ENCODE measurements at places on chromosomes 2 and 18.

DNA sequence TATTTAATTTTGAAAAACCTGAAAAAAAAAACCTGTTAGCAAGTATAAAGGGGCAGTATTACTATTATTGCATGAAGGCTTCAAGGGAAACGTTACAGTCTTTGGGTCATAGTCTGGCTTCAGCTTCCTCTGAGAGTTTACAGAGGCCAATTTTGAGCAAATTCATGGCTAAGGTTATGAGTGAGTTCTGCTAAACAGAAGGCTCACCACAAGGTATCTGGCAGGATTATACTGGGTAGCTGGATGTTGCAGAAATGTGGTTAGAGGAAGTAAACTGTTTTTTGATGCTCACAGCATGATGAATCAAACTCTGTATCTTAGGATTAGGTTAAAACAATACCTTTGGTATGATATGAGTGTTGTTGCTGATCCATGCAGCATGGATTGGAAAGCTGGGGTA is 9.3 kb downstream of the MRPL19 start:
- no peak for DNase-seq

DNA sequence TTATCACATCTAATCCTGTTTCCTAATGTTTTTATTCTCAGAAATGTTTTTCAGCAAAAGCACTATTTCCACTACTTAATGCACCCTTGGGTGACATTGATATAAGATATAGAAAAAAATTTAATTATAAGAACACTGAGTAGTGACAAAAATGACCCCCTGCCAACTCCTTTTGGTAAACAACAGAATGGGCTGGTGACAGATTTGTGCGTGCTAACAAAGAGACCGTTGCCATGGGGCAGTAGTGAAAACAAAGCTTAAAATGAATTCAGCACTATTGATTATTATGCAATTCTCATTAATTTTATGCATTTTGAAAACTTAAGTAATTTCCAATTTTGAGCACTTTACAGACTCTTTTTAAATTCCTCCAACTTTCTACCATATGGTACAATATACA is 33.1 kb downstream of the RDH14 start:
- DNase-seq: no peak

- DNase-seq: no peak
Measured at GRCh38 chr2:229474125-229474524, 203.0 kb upstream of the PID1 start.

DNA sequence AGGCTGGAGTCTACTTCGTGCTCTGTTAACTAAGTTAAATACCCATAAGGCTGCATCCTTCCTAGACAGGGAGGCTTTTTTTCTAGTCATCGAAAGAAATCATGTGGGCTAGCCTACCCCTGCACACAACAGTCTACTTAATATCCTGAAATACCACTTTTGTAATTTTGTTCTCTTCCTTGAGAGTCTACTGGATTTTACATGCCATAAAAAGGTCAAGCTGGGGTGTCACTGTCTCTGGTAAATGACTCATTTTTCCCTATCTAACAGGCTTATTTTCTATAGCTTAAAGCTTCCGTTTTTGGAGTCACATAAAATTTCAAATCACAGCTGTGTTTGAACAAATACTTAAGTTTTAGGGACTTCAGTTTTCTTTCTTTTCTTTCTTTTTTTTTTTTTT is 10.7 kb upstream of the STAM2 start:
- DNase-seq: no peak

DNA sequence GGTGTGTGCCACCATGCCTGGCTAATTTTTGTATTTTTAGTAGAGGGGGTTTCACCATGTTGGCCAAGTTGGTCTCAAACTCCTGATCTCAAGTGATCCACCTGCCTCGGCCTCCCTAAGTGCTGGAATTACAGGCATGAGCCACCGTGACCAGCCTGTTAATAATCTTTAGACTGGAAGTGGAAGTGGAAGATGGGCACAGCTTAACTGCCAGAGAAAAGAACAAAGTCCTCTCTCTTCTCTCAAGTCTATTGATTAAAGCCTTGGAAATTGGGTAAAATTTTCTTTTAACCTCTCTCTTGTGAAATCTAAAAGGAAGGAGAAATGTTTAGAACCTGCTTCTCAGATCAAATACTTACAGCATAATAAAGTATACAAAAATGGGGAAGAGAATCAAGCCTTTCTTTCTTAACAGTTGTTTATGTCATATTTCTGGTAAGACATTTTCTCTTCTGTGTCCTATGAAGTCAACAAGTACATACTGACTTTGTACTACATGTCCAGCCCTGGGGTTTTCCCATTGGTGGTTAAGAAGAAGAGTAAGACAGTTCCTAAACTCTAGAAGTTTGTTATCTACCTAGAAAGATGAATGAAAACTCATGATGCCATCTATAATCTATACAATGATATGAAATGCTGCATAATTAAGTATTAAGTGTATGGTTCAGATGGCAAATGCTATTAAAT is 4.6 kb downstream of the TMEM169 start:
- no peak for DNase-seq

DNA sequence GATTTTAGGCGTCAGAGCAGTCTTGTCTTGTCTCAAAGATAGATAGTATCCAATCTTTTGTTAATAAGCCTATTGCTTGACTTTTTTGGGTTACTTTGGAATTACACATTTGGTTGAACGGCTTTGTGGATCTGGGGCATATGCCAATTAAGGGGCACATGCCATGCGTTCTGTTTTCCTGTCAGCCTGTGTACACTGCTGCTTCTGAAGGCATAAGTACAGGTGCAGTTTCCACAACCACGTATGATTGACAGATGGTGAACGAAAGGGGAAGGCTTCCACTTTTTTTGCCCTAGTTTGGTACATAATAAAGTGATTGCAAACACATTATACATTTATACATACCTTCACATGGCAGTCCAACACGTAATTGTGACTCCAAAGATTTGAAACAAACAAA is 102.3 kb downstream of the RAPH1 start:
- no peak for DNase-seq

GRCh38 chr18:32460171-32460731 is 10.4 kb downstream of the GAREM1 start:
- DNase-seq: no peak

DNA sequence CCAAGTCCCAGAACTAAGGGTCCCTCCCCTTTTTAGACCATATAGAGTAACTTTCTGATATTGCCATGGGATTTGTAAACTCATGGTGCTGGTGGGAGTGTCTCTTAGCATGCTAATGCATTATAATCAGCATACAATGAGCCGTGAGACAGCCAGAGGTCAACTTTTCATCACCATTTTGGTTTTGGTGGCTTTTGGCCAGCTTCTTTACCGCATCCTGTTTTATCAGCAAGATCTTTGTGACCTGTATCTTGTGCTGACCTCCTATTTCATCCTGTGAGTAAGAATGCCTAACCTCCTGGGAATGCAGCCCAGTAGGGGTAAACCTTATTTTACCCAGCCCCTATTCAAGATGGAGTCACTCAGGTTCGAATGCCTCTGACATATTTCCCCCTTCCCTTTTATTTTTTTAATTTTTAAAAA is 148.2 kb downstream of the PHLPP1 start:
- DNase-seq: no peak

- DNase-seq: no peak
Measured at GRCh38 chr2:108925735-108926134, 63.3 kb downstream of the EDAR start.

DNA sequence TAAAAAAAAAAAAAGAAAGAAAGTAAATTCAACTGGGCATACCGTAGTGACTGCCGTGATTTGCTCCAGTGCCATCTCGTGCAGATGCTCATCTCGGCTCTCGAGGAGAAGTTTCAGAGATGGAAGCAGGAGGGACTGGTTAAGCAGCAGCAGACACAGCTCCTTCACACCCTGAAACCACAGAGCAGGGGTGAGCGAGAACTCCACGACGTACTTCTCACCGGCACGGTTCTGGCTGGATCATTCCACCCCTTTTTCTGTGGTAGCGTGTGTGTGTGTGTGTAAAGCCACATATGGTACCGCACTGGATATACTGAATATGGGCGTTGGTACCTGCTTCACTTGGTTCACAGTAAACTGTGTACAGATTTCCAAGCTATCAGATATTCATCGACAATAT is 382.2 kb downstream of the NBAS start:
- DNase-seq: no peak

DNA sequence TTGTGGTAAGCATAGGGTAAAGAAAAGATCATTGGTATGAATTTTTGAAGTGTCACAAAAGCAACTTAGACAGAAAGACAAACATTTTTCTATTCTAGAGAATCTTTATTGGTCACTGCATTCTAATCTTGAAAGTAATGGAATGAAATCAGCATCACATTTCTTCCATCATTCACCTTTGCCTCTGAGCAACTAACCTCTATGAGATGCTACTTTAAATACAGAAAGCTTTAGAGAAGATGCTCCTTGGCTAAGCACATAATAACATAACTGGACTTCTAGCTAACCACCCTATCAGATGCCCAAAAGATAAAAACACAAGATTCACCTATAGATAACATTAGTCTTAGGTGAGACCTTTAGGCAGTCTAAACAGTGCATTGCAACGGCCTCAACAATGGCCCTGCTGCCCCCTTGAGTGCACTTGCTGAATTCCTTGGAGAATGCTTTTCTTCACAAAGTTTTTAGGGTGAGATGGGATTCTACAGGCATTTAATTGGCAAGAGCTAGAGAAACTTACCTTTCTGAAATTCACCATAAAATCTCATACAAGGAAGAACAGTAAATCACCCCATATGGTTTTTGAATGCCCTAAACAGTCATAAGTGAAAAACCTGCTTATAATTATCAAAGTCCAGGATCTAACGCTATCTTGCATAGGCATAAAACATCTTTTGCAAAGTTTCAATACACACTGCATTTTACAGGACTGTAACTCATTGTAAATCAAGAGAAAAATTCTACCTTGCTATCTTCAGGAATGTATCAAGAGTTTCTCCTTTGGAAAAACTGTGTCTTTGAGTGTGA is 791.3 kb upstream of the CHAC2 start:
- peak; percentile 57 for DNase-seq

DNA sequence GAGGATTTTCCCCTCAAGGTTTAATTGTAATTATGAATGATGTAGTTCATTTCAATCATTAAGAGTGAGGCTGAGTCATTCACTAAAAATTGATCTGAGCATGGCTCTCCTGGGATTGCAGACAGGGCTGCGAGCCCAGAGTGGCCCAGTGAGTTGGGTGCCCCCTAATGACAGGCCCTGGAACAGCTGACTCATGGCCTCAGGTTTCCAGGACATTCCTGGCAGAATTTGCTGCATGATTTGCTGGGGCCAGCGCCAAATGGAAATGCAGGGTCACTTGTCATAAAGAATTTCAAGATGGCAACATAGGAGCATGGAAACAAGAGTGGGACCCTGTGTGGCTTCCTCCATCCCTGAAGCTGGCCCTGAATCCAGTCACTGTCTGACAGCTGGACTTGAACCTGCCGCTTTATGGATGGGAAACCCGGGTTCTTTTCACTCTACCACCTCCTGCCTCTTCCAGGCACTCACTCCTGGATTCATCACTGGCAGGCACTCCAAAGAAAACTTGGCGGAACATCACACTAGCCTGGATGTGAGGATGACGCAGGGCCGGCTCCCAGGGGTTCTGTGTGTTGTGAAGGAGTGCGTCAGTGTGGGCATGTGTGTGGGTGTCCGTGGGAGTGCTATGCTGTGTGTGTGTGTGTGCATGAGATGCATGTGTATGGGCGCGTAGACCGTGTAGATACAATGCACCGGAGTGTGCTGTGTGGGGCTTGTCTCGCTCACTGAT is 15.2 kb downstream of the OTOF start:
- DNase-seq: peak; percentile 63

DNA sequence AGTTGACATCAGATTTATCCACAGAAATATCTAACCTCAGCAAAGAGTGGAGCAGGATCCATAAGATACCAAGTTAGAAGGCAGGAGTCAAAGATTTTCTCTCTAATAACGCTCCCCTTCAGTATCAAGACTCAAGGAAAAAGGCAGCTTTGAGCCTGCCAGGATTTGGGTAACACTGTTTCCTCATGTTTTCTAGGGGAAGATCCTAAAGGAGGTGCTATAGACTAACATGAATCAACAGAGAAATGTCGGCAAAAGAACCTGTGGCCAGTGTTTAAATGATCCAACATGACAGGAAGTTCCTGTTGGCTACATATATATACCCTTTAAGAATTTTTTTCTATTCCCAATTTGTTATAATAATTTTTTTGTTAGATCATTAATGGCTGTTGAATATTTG is 402.3 kb downstream of the TGIF1 start:
- DNase-seq: no peak

DNA sequence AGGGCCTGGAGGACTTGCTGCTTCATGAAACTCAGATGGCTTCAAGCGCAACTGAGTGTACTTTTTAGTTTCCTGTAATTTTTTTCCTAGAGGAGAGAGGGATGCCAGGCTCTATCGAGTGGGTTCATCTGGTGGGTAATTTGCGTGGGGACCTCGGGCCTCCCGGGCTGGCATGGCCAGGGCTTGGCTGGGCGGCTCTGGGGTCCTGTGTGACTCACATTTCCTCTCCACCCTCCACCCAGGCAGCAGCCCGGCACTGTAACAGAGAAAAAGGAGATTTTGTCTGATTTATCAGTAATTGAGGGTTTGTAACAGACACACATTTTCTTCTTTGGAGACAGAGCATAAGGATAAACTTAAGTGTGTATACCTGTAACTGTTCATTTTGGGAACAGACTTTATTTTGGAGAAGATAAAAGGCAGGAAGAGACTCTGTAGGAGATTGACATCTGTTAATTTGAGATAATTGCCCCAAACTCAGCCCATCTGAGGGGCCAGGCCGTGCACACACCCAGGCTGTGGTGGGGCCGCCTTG is 64.3 kb downstream of the NFATC1 start:
- peak; percentile 28 for DNase-seq

DNA sequence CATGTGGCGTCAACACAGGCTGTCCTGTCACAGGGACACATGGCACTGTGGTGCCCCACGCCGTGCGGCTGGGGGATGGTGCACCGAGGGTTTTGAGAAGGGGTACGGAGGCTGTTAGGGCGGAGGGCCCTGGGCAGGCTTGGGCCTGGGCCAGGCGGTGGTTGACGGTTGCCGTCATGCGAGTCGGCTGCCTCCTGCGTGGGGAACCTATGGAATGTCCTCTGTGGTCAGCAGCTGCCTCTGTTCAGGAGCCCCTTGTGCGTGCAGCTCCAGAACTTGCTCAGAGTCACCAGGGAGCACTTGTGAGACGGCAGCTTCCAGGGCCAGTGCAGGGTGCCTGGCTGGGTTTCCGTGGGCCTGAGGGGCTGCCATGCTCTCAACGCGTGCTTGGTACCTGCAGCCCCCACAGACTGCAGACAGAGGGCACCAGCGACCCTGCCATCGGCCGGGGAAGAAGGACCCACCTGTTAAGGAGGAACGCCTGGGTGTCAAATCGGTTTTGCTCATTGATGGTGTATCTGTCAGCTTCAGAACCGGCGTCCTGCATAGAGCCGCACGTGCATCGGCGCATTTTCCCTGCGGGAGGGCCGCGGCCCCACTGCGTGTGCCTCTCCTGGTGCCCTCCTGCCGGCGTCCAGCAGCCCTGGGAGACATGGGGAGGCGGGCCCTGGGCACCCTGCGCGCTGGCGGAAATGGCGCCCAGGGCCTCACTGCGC is 10.0 kb upstream of the D2HGDH start:
- DNase-seq: no peak

GRCh38 chr2:80222644-80223043 is 81.9 kb downstream of the LRRTM1 start:
- DNase-seq: no peak

All from adipocyte (in vitro differentiated cells).